ENCODE measurements at places on chromosomes 4 and X.

DNA sequence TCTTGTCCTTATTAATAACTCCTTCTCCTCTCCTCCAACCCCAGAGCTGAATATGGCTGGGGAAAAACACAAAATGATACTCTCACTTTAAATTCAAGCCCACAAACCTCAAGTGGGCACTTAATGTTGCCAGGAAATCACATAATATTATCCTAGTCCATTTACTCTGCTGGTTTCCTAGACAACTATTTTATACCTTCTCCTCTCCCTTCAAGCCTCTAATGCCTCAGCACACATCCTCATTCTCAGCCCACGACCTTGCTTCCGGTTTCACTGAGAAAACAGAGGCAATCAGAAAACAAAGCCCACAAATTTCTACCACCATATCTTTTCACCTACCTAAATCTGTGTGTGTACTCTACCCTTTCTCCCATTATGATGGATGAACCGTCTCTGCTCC is 12.1 kb upstream of the CLCN5 start:
- DNase-seq, result no peak

DNA sequence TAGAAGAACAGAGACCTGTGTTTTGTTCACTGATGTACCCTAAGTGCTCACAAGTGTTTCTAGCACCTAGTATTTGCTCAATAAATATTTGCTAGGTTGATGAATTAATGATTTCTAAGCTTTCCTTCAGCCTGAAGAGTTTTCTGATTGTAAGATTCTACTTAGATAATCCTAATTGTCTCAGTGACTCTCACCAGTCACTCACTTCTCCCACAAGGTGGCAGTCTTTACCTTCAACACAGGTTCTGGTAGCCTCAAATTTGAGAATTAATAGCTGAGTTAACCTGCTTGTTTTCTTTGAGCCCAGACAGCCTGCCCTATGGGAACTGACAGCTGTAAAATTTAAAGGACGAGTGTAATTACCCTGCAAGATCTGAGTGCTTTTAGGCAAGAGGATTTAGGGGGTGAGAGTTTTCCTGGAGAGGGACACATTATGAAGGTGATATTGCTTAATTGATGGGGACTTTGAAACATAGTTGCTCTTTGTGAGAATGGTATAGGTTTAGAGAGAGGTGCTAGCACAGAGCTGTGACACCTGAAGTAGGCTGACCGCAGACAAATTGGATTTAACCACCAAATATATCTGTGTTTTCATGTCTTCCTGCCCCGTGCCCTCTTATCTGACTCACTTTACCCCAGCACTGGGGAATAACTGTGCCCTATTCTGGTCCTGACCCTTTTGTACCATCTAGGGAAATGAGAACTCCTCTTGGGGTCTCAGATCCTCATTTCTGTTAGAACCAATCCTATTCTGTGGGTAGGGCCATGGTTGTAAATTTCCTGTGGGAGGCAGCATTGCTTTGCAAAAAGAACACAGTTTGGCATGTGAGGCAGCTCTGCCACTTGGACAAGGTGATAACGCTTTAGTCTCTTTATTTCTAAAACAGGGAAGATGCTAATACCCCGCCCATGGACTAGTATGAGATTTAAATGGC is 27.7 kb downstream of the CD38 start:
- DNase-seq, result peak; percentile 37

DNA sequence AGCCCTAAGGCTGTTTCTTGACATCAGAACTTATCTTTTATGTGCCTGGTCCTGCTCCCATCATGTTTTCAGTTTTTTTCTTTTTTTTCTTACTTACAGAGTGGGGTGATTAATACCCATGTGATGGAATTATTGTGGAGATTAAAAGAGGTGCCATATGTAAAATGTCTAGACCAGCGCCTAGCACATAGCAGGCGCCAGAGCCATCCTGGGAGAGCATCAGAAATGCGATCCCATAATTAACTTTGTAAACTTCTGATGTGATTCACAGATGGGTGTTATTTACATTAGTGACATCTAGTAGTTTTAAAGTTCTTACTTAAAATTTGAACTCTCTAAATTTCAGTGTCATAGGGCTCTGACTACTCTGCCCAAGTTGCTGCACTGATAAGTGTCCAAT is 66.2 kb upstream of the PGRMC2 start:
- DNase-seq, result no peak

DNA sequence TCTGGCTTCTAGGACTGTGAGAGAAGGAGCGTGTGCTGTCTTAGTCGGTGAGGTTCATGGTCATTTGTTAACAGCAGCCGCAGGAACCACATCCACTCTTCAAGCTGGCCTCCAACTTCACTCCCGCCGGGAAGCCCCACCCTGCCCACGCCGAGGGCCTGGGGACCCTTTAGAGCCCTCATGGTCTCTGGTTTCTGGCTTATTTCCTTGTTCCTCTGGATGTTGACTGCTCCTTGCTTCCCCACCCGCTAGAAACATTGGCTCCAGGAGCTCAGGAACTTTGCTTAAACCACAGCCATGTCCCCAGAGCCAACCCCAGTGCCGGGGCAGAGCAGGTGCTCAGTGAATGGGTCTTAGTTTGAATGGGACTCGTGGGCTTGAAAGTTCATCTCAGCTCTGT is 40.8 kb downstream of the HTRA3 start:
- DNase-seq, result no peak

- DNase-seq, result peak; percentile 32
Measured at GRCh38 chrX:2500803-2501558, at the start of the genes DHRSX and ZBED1. Gene DHRSX (minus strand): TSS chrX:2500976. CDS start chrX:2500925, 51 bp downstream. Gene ZBED1 (minus strand): TSS chrX:2500976. CDS start chrX:2490719, 10,257 bp downstream.

DNA sequence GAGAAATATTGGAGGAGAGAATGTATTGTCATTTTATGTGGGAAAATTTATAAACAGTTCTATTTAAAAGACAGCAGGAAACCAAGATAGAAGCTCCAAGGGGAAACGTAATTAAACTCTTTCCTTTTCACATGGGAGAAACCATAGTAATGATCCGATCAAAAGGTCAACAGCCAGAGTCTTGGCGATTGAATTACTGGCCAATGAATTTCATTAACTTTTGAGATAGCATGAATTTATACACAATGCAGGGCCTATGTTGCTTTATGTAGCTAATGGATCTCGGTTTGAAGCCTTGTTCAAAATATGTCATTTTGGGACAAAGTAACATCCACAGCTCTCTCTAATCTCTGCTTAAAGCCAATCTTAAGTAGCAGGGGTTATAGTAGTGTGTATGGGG is 897.5 kb upstream of the NDST4 start:
- no peak for DNase-seq

- DNase-seq, result no peak
Measured at GRCh38 chr4:66577922-66578321, 907.6 kb upstream of the EPHA5 start.

- no peak for DNase-seq
Measured at GRCh38 chr4:37188100-37188499, 56.4 kb upstream of the NWD2 start.

- no peak for DNase-seq
Measured at GRCh38 chrX:8084006-8084405, 87.1 kb downstream of the VCX2 start.

GRCh38 chr4:185435466-185435865 is 9.7 kb upstream of the UFSP2 start:
- DNase-seq, result no peak

- no peak for DNase-seq
Measured at GRCh38 chr4:13893211-13893610, 265.7 kb upstream of the BOD1L1 start.

DNA sequence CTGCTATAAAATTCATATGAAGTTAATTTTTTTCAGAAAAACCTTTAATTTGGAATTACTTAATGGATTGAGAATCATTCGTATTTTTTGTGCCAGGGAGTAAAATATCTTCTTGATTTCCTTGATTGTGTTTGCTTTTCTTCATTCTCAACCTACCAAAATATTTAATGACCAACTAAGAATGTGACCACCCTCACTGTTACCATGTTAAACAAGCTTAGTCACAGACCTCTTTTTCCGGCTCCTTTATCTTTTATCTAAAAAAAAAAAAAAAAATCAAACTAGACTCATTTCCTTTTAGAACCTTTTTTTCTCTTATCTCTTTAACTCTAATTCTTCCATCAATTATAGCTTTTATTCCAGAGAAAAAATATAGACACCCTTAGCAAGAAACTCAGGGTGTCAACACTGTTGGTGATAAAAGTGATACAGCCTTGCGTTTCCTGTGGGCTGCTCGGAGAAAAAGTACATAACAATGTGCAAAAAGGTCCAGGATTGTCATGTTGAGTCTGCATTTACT is 20.6 kb upstream of the HPGDS start:
- DNase-seq, result no peak

GRCh38 chrX:17183566-17183965 is 191.4 kb upstream of the NHS start:
- no peak for DNase-seq

DNA sequence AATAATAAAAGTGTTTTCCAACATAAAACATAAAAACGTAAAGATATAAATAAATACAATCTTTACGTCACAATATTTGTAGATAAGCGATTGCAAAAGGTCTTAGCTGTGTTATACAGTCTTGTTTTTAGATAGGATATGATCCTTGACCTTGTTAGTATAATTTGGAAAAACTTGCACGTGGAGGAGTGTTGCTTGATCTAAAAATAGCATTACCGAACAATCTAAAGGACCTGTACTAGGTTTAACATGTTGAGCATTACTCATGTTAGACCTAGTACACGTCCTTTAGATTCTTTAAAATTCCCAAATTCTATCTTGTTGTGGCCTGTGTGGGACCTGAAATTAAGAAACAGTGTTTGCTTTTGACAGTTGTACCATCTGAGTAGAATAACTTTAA is 1.6 kb downstream of the METAP1 start:
- no peak for DNase-seq

- DNase-seq, result no peak
Measured at GRCh38 chrX:22025751-22026150, 6.4 kb upstream of the PHEX start.

DNA sequence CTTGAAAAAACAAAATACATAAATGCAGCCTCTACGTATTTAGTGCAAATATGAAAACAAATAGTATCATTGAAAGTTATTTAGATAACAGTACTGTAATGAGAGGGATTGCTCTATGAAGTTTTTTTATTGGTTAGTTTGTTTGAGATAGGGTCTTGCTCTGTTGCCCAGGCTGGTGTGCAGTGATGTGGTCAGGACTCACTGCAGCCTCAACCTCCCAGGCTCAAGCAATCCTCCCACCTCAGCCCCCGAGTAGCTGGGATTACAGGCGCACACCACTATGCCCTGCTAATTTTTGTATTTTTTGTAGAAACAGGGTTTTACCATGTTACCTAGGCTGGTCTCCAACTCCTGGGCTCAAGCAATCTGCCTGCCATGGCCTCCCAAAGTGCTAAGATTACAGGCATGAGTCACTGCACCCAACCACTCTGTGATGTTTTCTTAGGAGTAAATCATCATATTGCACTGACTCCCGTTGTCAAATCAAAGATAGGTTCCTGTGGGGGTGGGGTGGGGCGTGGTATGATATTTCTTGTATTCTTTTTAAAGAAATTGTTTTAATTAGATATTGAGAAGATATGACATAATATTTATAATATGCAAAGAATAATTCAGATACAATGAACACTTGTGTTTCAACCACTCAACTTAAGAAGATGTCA is 75.8 kb downstream of the ATG4A start:
- no peak for DNase-seq

DNA sequence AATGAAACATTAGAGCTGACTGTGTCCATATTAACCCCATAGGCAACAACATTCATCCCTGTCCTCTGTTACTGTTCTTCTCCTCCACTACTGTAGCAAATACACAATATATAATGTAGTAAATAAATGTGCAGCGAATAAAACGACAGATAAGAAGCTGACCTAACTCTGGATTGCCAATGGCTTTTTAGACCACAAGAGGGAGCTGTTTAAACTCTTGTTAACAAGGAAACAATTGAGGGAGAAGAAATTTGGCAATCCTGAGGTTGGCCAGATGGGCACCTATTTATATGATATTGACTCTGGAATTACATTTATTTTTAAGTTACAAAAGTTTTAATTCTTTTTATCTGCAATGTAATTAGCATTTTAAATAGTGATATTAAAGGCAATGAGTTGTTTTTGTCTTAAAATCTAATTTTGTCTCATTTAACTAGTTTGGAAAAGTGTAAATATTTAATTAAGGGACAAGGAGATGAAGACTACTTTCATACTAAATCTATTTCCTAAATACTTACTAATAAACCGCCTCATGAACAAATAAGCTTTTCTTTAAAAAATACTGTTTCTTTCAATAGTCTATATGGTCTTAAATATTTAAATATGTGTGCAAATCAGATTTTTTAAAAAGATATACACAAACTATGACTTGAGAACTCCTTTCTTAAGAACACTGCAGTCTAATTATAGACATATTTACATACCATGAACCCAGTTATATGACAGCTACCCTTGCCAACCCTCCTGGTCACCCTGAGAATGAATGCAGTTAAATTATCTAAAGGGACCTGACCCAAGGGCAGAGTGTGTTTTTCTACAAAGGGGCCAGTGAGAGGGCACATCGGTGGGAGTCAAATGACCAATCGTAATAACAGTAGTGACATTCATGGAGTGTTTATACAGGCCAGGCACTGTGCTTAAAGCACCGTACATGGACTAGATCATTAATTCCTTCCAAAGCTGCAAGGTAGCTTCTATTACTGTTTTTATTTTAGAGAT is 52.9 kb upstream of the HPF1 start:
- peak; percentile 8 for DNase-seq

GRCh38 chr4:3445111-3445820 is 3.5 kb downstream of the HGFAC start:
- no peak for DNase-seq

- DNase-seq, result no peak
Measured at GRCh38 chr4:14053291-14053690, 425.8 kb upstream of the BOD1L1 start.

- DNase-seq, result no peak
Measured at GRCh38 chr4:52657292-52657617, 1.8 kb downstream of the USP46 start.

DNA sequence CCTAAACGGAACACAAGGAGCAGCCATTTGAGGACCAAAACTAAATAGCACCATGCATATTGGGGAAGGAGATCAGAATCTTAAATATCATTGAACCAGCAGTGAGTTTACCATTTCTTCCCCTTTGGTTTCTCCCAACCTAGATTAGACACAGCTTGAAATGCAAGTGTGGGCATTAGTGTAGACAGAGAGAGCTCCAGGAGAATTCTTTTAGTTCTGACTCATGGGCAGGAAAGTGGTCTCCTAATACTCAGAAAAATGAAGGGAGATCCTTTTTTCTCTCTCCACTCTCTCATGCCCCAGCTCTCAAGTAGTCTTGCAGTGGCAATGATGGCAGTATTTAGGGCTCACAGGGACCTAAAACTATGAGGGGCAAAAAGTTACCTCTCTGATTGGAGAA is 567.9 kb downstream of the INPP4B start:
- no peak for DNase-seq

GRCh38 chrX:63471004-63471403 is 119.9 kb upstream of the SPIN4 start:
- no peak for DNase-seq

- no peak for DNase-seq
Measured at GRCh38 chrX:42710452-42710851, 67.5 kb downstream of the PPP1R2C start.

DNA sequence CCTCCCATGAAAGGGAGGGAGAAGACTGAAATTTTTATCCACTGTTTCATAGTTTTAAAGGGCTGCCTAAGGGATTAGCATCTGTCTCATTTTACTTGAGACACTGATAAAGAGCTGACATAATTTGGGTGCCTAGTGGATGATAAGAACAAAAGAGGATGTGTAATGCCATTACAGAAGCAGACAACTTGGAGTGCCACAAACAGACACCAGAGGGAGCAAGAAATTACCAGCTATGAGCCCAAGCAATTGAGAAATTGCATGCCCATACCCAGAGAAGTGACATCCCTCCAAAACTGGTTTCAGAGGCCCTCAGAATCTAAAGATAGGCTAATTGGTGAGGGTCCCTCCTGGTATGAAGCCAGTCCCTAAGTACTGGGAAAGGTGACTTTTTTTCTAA is 38.5 kb upstream of the POU3F4 start:
- no peak for DNase-seq

Data from activated gamma-delta T cell treated with Interleukin-2 at 50 U/mL for 16 hours (primary cell).